SHP77 (cell line): ENCODE measurements at places on chromosomes 12 and 14.

DNA sequence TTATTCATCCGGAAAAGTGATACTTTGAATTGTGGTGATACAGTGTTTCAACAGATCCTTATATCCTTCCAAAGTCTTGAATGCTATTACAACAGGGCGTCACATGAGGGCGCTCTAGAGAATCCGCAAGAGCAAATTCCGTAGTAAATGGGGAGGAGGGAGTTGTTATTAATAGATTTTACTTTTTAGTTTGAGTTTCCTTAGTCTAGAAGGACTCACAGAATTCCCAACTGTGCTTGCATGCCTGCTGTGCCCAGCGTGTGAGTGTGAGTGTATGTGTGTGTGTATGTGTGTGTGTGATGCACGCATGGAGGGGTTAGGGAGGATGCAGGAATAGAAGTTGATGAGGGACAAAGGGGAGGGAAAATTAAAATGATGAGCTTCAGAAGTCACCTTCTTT is 375.3 kb downstream of the C12orf75 start:
- DNase-seq, result peak; percentile 54

DNA sequence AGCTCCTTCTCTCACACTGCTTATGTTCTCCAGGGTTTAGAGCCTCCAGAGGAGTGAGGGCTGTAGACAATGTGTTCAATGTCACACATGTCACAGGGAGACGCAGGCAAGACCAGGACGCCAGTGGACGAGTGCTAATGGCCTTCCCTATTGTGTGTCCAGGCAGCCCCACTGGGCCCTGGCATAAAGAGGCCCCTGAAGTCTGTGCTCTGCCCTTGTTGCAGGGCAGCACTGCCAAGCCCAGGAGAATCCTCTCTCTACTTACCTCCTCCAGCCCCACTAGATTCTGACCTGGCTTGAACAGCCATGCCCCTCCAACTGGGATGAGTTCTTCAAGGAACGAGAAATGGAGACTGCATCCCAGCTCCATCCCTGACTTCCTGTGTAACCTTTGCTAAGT is 24.8 kb upstream of the TMEM106C start:
- DNase-seq, result no peak

DNA sequence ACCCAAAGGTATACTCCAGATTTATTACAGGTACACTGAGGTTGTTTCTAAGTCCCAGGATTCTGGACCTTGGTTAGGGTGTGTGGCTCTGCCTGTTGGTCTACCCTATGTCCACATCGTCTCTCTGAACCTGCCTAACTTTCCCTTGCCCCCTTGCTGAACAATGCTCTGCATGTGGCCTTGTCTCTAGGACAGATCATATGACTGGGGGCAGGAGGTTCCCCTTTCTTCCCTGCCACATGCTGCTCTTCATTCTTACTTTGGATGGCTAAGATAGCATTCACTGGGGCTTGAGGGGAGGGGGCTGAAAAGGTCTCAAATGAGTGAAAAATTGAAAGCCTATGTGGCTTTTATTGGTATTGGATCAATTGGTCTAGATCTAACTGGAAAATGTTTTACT is 49.2 kb downstream of the MBIP start:
- no peak for DNase-seq

DNA sequence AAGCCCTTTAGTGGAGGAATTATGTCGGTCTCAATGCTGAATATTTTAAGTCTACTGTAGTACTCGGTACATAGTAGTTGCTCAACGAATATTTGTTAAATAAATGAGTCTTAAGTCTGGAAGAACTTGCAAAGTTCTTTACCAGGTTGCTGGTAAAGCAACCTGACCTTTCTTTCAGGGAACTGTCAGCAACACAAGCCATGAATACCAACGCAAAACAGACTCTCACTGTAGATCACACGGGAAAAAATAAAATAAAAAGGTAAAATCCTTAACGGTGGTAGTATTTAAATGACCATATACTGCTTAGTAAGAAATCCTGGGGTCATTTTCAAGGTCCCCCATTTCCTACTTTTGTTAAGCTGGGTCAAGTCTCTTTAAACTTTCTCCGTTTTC is 447 bp upstream of the NUBPL start:
- DNase-seq, result no peak

DNA sequence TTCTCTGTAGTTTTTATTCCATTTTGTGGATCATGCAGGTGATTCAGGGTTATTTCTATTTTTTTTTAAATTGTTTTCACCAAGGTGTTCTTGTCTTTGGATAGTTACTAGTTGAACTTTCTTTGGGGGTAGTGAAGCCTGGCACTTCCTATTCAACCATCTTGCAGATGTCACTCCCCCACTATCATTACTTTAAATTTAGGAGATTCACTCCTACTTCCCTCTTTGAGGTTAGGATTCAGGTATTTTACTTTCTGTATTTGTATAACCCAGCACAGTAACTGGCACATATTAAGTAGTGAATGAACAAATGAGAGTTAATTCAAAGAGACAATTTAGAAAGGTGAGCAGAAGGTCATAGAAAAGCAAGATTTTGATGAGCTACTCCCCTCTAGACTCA is 255.6 kb downstream of the ATP23 start:
- no peak for DNase-seq

GRCh38 chr14:54440476-54440872 is 700 bp downstream of the CNIH1 start:
- no peak for DNase-seq
